ENCODE measurements at places on chromosomes 4 and X.

- DNase-seq, result peak; percentile 16
Measured at GRCh38 chr4:109588176-109588575, 28.1 kb downstream of the MCUB start.

- DNase-seq, result peak; percentile 77
Measured at GRCh38 chrX:1581132-1581531, 10.3 kb upstream of the AKAP17A start.

DNA sequence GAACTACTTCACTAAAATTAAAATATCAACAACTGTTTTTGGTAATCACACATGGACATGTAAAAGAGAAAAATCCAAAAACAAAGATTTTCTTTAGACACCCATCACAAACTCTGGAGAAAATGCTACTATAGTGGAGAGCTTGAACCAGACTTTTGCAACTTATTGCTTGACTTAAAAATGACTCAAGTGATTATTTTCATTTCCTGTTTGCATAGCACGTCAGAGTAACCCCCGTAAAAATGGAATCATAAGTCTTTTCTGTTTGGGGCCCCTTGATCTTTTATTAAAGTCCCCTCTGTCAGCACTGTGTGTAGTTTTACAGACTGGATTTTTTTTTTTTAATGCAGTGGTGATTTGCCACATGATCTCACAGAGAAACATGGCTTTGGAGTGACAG lies 79.5 kb downstream of the PRKG2 start:
- no peak for DNase-seq

DNA sequence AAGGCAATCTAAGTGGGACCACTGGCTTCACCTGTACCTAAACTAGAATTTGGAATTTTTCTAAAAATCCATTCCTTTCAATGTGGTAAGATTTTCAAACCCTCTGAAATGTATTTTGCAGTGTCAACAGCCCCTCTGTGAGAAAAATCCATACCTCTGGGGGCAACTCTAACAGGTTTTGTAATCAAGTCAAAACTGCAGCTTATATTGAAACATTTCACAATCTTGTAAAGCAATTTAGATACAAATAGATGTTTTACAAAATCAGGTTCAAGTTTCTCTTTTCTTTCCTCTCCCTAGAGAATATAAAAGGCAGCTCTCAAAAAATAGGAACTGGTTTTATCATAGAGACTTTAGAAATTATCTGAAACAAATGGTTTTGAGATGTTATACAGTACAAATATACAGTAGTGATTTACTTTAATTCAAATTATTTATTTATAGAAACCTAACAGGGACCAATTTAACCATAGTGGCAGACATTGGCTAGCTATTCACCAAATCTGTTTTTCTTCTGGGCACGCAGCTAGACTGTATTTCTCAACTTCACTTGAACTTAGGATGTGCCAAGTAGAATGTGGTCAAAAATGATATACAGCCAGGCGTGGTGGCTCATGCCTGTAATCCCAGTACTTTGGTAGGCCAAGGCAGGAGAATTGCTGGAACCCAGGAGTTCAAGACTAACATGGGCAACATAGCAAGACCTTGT lies 36.3 kb upstream of the SPINK2 start:
- DNase-seq, result no peak

GRCh38 chrX:39726771-39727170 lies 371.0 kb downstream of the BCOR start:
- DNase-seq, result no peak

DNA sequence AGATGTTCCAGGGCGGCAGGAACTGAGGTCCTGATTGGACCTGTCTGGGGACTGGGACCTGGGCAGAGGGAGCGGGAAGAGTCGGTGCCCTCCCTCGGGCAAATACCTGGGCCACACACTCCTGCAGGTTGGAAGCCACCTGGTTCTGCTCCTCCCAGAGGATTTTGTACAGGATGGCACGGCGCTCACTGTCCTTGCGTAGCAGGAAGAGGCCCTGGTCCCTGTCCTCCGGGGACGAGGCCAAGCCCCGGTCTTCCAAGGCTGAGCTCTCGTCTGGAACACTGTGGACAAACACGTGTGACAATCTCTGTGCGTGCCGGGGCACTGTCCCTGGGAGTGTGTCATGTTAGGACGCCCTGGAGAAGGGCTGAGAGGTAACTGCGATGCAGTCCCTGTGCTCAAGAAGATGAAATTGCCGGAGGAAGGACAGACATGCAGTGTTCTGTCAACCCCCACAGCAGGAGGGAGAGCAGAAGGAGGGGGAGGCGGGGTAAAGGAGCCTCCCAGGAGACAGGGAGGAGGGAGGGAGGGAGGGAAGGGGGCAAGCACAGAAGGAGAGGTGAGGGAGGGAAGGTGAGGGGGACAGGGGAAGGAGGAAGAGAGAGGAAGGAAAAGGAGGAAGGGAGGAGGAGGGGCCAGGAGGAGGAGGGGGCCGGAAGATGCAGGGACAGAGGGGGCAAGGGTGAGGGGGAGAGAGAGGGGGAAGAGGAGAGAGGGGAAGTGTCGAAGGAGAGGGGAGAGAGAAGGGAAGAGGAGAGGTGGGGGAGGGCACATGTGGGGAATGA lies 29.0 kb downstream of the PDHA1 start:
- DNase-seq, result no peak

DNA sequence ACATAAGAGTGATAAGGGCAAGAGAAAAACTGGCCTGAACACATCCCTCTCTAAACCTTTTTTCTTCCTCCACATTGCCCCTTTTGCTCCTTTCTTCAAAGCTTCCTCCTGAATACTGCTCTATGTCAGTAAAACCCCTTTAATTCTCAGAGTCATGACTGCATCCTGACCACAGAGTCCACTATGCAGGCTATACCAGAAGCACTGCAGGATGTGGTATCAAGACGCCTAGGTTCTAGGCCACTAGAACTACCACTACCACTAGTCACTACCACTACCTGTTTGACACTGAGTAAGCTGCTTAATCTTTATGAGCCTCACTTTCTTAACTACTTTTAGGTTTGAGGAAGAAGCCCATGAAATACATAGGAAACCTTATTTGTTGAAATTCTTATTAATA lies 38.7 kb downstream of the ARHGEF9 start:
- peak; percentile 6 for DNase-seq
